Hematopoietic multipotent progenitor cell treated with erythropoietin and hydrocortisone succinate and interleukin-3 and kit ligand, for 15 days (in vitro differentiated cells): ENCODE measurements at places on chromosomes 4 and X.

DNA sequence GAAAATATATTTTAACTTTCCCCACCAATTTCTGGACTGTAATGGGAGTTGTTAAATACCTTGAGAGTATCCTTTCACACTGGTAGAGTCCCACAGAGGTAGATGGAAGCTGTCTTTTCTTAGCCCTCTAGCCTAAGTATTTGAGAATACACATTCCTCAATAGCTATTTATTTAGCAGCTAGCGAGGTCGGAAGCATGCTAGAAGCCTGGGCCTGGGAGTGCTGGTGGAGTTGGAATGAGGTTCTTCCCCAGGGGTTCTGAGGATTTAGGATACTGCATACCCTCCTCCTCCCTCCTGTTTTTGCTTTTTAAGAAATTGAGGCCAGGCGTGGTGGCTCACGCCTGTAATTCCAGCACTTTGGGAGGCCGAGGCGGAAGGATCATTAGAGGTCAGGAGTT lies 999 bp upstream of the KLHL15 start:
- no peak for DNase-seq

GRCh38 chrX:44451056-44451455 lies 91.6 kb downstream of the FUNDC1 start:
- DNase-seq, result no peak

DNA sequence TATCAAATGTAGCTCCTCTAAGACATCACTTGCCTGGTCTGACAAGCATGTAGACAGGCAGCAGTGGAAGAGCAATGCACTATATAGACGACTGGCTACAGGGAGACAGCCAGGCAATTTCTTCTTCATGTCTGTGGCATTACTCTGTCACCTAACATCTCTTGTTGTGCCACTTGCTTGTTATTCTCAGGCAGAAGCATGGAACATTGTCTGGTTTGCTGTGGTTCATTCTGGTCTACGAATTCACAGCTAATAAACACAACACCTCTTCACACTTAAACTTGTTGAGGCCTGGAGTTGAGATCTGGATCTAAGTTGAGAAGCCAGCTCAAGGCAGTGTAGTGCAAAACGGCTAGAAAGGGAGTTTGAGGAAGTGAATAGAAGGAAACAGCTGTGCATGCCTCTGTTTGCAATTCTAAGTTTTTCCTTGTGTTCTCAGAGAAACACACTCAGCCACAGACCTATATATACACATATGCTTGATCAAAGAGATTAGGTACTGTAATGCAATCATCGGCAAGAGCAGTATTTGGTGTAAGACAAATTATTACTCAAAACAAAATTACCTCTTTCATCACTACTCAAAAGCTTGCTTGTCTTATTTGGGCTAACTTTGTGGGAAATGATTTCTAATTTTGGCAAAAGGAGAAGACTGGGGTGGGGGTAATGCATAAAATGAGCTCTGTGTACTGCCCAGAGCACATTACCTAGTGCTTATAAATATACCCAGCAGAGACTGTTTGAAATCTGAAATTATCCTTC lies 243.8 kb downstream of the PPP3CA start:
- DNase-seq, result no peak

DNA sequence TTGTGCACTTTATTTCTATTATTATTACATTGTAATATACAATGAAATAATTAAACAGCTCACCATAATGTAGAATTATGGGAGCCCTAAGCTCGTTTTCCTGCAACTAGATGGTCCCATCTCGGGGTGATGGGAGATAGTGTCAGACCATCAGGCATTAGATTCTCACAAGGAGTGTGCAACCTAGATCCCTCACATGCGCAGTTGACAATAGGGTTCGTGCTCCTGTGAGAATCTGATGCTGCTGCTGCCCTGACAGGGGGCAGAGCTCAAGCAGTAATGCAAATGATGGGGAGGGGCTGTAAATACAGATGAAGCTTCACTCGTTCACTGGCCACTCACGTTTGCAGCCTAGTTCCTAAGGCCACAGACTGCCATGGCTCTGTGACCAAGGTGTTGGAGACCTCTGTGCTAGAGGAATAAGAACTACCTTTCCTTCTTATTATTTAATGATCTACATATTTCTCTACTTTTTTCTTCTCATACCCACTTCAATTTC lies 492.9 kb upstream of the INTU start:
- no peak for DNase-seq

GRCh38 chr4:52838729-52839586 lies 23.2 kb upstream of the RASL11B start:
- no peak for DNase-seq

DNA sequence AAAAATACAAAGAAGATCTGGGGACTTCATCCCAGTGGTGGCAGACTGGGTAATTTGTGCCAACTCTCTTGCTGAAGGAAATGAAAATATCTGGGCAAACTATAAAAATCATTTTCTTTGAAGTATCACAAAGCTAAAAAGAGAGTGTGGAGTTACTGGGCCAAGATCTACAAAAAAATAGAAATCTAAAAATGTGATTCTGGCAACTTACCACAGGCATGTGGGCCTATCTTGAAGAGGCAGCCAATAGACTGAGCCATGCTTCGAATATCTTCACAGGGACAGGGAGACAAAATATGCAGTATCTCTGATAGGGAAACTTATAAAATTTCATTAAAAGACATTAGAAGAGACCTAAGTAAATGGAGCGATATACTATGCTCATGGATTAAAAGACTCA lies 168.8 kb downstream of the RCHY1 start:
- DNase-seq, result no peak

- DNase-seq, result no peak
Observed at GRCh38 chrX:123455693-123456092, 271.6 kb downstream of the GRIA3 start.

GRCh38 chrX:128365492-128365891 lies 313.3 kb upstream of the ACTRT1 start:
- no peak for DNase-seq

- DNase-seq, result no peak
Observed at GRCh38 chr4:187883049-187883448, 112.5 kb upstream of the ZFP42 start.

DNA sequence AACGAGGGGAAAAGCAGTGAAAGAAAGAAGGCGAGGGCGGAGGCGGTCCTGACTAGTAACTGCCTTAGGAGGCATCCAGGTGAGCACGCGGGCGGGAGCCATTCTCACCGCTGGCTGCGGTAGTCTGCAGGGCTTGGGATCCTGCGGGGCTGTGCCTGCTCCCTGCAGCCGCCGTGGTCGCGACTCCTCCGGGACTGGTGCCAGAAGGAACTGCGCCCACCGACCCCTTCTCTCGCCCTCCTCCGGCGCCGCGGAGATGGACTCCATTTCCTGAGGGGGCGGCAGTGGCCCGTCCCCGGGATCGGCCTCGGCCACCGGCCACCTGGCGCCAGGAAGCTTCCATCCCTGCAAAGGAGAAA lies 543 bp downstream of the NFXL1 start:
- no peak for DNase-seq

GRCh38 chr4:106718548-106718947 lies 317.6 kb downstream of the DKK2 start:
- DNase-seq, result no peak

- no peak for DNase-seq
Observed at GRCh38 chr4:163558539-163559044, 64.1 kb downstream of the TMA16 start.

- no peak for DNase-seq
Observed at GRCh38 chr4:184406958-184407391, 67.4 kb downstream of the IRF2 start.

GRCh38 chr4:158877069-158877468 lies 108.2 kb downstream of the FNIP2 start:
- DNase-seq, result no peak

DNA sequence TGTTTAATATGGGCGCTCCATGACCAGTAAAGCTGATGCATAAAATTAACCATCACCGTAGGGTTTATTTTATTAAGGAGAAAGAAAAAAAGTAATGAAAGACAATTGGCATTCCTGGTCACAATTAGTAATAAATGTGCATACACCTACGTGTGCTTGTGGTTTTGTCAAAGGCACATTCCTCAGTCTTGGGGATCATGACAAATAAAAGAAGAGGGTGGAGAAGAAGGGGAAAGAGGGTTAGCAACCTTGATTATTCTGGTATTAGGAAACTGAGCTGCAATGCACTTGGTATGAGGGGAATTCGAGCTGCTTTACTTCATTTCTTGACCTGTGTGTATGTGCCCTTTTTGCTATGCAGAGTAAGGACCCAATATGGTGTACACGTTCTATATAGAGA lies 1798.3 kb upstream of the PCDH7 start:
- no peak for DNase-seq

DNA sequence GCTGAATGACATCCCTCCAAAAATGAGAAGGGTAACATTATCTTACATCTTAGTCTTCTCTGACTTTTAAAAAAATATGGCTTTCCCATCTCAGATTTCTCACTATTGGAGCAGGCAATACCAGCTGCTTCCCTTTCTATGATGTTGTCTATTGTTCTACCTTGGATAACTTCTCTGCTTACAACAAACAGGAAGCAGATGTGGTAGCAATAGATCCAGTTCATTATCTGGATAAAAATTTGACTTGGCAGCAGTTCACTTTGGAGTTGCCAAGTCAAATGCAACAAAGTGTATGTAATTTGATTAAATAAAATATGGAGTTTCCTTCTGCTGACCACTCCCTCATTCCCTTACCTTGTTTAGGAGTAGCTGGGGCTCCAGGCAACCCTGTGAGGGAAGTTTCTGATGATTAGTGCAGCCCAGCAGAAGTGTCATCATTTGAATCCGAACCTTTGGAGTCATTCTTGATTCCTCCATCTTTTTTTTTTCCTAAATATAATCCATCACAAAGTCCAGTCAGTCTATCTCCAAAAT lies 72.0 kb upstream of the GPRIN3 start:
- no peak for DNase-seq

DNA sequence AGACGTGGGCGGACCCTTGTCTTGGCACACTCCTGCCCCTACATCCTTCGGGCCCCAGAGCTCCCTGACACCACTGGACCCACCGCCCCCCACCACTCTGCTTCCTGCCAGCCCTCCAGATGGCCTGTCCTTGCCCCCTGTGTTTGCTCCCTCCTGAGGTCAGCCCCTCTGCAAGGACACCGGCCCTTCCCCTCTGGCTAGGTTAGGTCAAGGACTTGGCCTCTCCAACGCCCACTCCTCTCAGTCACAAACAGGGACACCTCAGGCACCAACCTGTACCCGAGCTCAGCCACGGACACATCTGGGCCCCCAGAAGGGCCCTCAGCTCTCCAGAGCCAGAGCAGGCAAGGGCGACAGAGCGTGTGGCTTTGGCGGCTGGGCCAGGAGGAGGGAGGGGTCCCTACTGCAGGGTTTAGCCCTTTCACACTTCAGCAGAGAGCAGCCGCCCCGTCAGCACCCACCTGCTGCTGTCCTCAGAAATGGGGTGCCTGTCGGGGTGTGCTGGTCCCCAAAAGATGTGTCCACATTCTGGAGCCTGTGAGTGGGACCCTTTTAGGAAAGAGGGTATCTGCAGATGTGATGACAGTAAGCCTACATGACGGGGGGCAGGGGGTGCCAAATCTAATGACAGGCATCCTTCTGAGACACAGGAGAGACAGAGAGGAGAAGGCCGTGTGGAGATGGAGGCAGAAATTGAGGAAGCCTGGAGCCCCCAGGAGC lies 23.5 kb upstream of the DUSP9 start:
- DNase-seq, result no peak

DNA sequence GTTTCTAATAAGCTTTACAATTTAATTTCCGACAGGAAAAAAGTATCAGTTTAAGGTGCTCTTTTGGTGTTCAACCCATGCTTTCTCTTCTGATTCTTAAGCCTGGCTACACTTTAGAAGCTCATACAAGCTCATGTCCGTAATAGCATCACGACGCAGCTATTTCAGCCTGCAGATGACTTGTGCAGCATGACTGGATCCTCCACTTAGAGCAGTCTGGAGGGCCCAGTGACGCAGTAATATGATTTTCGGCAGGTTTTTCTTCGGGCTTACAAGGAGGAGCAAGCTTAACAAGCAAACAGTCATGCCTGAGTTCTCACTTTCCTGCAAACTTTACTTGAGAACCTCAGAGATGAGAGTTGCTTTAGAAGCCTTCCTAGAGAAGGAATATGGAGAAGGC lies 85.3 kb upstream of the MAML3 start:
- DNase-seq, result no peak

- DNase-seq, result no peak
Observed at GRCh38 chr4:46491455-46491854, 101.5 kb upstream of the GABRA2 start.

- DNase-seq, result no peak
Observed at GRCh38 chr4:22587253-22587652, 71.4 kb upstream of the ADGRA3 start.

DNA sequence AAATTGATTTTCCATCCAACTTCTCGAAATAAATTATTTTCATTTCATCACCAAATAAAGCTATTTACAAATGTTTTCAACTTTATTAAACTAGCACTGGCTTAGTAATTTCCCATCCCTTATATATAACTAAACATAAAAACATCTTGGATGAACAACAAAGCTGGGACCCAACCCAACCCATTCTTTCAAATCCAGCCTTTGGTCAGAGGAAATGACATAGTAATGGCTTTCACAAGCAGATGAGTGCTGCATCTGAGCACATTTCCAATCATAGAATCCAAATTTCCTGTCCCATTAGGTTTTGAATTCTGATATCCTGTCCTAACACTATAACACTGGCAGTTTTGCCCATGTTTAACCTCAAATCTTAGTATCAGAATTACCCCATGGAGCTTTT lies 7.9 kb upstream of the EMCN start:
- no peak for DNase-seq

DNA sequence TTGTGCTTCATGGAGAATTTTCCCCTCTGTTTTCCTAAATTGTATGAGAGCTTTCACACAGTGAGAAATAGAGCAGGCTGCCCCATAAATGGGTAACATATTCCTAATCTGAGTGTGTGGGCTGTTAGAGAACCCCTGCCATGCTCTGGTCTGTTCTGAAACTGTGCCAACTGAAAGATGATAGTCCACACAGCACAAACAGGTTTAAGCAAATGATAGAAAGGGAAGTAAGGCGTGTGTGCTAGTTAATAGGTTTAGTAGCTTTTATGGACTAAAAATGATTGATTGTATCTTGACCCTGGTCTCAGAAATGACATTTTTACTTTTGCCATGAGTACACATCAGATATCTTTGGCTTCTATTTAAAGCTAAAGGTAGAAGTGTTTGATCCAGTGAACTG lies 106.2 kb downstream of the PRRG1 start:
- DNase-seq, result no peak

- no peak for DNase-seq
Observed at GRCh38 chrX:52213276-52213675, 28.6 kb downstream of the MAGED4 start.

DNA sequence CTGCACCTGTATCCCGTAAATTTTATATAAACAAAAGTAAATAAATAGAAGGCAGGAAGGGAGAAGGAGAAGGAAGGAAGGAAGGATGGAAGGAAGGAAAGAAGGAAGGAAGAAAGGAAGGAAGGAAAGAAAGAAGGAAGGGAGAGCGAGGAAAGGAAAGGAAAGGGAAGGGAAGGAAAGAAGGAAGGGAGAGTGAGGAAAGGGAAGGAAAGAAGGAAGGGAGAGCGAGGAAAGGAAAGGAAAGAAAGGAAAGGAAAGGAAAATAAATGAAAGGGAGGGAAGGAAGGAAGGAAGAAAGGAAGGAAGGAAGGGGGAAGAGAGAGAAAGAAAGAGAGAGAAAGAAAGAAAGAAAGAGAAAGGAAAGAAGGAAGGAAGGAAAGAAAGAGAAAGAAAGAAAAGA lies 43.0 kb upstream of the FRG1 start:
- DNase-seq, result no peak

GRCh38 chrX:1034717-1035116 lies 177.7 kb downstream of the CRLF2 start:
- DNase-seq, result no peak
